Inflammatory macrophage treated with lipopolysaccharide for 1 hour (primary cell): ENCODE measurements at places on chromosomes 16 and 17.

GRCh38 chr16:20911361-20911760, 10.8 kb downstream of the LYRM1 start:
- DNase-seq = peak; percentile 80

DNA sequence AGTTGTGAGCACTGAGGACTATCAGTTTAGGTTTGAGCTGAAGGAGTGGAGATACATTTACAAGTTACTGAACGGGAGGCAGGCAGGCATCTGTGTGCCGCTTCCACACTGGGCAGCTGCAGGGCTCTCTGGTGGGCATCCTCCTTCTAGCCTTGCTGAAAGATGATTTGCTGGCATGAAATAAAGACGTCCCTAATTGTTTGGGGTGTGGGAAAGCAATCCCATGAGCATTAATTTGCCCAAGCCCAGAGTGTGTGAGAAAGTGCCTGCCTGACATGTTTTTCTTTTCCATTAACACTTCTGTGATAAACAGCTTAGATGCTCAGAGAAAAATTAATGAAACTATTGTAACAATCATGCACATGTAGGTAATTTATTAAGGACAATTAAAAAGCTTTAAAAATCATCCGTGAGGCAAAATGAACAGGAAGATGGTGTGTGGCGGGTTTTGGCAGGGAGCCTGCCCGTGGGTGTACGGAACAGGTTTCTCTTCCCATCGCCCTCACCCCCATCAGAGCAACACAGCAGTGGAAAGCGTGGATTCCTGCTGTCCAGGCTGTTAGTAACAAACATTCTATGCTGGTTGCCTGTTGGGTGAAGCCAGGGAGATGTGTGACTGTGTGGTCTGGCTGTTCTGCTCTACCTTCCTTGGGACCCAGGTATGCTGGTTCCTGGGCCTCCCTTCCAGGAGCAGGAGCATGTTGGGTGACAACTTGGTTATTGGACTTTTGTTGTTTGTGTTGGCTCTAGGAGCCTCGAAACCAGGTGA, 191.9 kb downstream of the MSI2 start:
- DNase-seq = no peak

DNA sequence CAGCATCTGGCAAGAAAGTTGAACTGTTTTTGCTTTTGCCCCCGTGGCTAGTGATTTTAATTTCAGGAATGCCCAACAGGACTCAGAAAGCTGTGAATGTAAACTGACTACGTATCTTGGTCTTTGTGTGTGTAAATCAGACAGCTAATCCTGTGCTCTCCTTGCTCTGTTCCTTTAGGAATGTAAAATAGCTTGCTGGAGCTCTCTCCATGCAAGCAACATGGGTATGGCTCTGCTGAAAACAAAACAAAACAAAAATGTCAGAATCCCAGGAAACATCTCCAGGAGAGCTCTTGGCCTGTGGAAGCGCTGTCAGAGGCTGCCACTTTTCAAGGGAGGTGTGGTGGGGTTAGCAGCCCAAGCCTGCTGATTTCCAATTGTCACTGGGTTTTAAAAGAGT, 161.8 kb upstream of the NOG start:
- no peak for DNase-seq

DNA sequence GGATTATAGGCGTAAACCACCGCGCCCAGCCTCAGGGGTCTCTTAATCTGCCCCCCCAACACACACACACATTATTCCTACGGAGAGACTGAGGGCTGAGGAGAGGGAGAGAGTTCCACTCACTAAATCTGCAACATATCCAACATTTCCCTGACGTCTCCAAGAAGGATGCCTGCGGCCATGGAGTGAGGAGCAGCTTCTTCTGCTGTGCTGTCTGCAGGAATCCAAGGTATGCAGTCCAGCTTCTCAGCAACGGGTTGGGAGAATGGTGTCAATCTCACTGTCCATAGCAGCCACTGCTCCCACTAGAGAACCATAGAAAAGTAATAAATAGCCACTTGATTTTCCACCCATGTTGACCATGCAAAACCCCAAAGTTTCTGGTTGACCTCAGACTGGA, 5.1 kb upstream of the PLXDC1 start:
- DNase-seq = no peak

GRCh38 chr17:7717756-7718350, 309 bp downstream of the DNAH2 start:
- no peak for DNase-seq

GRCh38 chr17:17180141-17180603, 26.0 kb downstream of the PLD6 start:
- no peak for DNase-seq

DNA sequence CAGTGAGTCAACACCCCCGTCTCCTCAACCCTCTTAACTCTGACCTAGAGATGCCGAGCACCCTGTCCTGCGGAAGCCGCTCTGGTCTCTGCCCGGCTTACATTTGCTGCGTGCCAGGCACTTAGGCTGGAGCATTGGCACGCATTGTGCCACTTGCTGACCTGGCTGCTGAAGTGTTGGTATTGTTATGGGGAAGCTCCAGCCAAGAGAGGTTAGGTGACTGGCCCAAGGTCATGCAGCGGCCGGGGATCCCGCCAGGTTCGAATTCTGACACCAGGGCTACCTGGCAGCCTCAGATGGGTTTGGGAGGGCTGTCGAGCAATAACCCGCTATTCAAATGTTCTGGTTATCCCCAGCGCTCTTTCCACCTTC, 5.0 kb upstream of the HSD17B1 start:
- no peak for DNase-seq

DNA sequence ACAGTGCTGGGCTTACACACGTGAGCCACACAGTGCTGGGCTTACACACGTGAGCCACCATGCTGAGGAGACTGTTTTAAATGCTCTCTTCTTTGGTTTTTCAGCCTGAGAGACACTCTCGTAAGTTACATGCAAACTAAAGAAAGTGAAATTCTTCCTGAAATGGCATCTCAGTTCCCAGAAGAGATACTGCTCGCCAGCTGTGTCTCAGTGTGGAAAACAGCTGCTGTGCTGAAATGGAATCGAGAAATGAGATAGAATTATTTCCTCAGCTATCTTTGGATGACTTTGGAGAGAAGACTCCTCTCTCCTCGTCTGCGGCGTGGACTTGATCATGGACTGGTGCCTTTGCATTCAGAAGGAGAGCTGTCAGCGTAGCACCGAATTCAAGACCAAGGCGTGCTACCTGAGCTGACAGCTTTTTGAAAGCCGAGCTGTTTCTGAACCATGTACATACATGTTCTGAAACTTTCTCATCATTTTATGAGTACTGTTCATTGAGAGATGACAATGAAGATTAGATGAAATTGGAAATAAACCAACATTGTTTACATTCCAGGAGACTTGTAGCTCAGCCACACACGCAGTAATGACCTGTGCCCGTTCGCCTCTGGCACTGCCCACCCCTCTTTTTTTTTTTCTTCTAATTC, 21.6 kb upstream of the ENDOV start:
- DNase-seq = no peak

GRCh38 chr16:82203198-82203597, 33.2 kb upstream of the MPHOSPH6 start:
- DNase-seq = no peak

GRCh38 chr17:62024866-62025265, 40.2 kb downstream of the MED13 start:
- DNase-seq = no peak

GRCh38 chr17:80724775-80725266, 180.2 kb downstream of the RPTOR start:
- no peak for DNase-seq
